ENCODE measurements at places on chromosomes 5 and 9. TPM values are rescaled to one million over a fixed set of nuclear protein-coding genes. Genes with fewer than 3 reads are reported as not detected.

CTXN3 gene
- under 0.01 TPM for total RNA-seq

C5 gene
- 2.3 TPM for total RNA-seq

PCDHB9 gene
- 0.15 TPM for total RNA-seq

IER5L gene
- 10.7 TPM for total RNA-seq

PIP5KL1 gene
- 0.91 TPM for total RNA-seq

PPP2R2B gene
- total RNA-seq: under 0.01 TPM

TMEM215 gene
- total RNA-seq: not detected

PCDHGA11 gene
- 5.3 TPM for total RNA-seq

PCDHA9 gene
- total RNA-seq: under 0.01 TPM

NCS1 gene
- total RNA-seq: 28.1 TPM

GOLM1 gene
- total RNA-seq: 75.7 TPM

IFNB1 gene
- total RNA-seq: 0.46 TPM

C5orf34 gene
- 6.7 TPM for total RNA-seq

CYSTM1 gene
- total RNA-seq: 10.1 TPM

FBP2 gene
- total RNA-seq: not detected

SHOC1 gene
- not detected for total RNA-seq

CD14 gene
- 1.2 TPM for total RNA-seq

SLC23A1 gene
- not detected for total RNA-seq

KIF12 gene
- total RNA-seq: under 0.01 TPM

PAIP1 gene
- total RNA-seq: 87.8 TPM

CCNB1 gene
- total RNA-seq: 232 TPM

FCHO2 gene
- total RNA-seq: 12.0 TPM

PCDHGB4 gene
- 10.1 TPM for total RNA-seq

CER1 gene
- not detected for total RNA-seq

TAS2R1 gene
- total RNA-seq: not detected

HRCT1 gene
- total RNA-seq: 0.76 TPM

LMX1B gene
- not detected for total RNA-seq

HAUS6 gene
- 18.8 TPM for total RNA-seq

GLDC gene
- 6.4 TPM for total RNA-seq

OBP2B gene
- not detected for total RNA-seq

SH2D3C gene
- 57.2 TPM for total RNA-seq

NADK2 gene
- total RNA-seq: 25.1 TPM

SAPCD2 gene
- 19.3 TPM for total RNA-seq

BTNL9 gene
- 0.32 TPM for total RNA-seq

ALDH1A1 gene
- 124 TPM for total RNA-seq

ANGPTL2 gene
- 8.4 TPM for total RNA-seq

GAS1 gene
- total RNA-seq: 0.76 TPM

FCHSD1 gene
- 21.1 TPM for total RNA-seq

PLAC8L1 gene
- total RNA-seq: not detected

CCL21 gene
- total RNA-seq: not detected

ENTPD2 gene
- not detected for total RNA-seq

ZCCHC7 gene
- 17.2 TPM for total RNA-seq

FOXE1 gene
- not detected for total RNA-seq

PGM5 gene
- 0.46 TPM for total RNA-seq

LCNL1 gene
- not detected for total RNA-seq

SOX30 gene
- not detected for total RNA-seq

SLC45A2 gene
- not detected for total RNA-seq

SPATA31A6 gene
- total RNA-seq: not detected

C9orf152 gene
- not detected for total RNA-seq

LCN1 gene
- not detected for total RNA-seq
